ENCODE measurements at places on chromosomes 4 and X. TPM values are rescaled to one million over a fixed set of nuclear protein-coding genes. Genes with fewer than 3 reads are reported as not detected.

DNA sequence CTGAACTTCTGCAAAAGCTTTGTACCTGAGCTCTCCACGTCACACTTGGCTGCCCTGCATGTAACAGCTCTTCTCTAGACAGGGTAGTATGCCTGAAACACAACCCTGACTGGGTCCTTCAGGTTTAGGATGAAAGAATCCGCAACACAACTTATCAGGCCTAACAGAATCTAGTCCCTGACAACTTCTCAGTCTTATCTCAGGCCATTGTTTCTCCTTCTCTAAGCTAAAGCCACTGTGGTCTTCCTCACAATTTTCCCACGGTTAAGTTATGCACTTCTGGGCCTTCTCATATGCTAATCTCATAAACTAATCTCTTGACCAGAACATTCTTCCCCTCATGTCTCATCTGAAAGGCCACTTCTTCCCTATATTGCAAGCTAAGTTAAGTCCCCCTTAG is 10.8 kb upstream of the TMPRSS11B start:
- no peak overlapping the region for H3K27ac ChIP-seq
- no peak overlapping the region for H3K4me3 ChIP-seq
- H3K27me3 ChIP-seq = no peaks in the 10 kb centered on the region
- no peak for DNase-seq
- no peaks in the 10 kb centered on the region for H3K4me1 ChIP-seq

DNA sequence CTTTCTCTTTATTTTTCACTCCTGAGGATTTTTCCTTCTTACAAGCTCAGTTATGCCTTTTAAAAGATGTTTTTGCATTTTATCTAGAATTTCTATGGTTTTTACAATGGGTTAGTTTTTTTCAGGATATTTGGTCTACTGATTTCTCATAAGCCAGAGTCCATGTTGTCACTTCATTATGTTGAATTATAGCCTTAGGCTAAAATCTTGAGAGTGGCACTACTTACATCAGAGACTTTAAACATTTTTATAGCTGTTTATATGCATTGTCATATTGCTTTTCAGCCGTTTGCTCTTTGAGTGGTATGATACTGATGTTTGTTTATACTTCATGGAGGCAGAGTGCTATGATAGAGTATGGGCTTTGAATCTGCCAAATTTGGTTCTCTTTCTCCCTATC is 36.4 kb downstream of the CXorf58 start:
- H3K36me3 ChIP-seq = no peaks in the 10 kb centered on the region
- H3K27me3 ChIP-seq = no peaks in the 10 kb centered on the region
- no peak overlapping the region for H3K4me3 ChIP-seq
- no peak for DNase-seq
- no peaks in the 10 kb centered on the region for H3K4me1 ChIP-seq

DNA sequence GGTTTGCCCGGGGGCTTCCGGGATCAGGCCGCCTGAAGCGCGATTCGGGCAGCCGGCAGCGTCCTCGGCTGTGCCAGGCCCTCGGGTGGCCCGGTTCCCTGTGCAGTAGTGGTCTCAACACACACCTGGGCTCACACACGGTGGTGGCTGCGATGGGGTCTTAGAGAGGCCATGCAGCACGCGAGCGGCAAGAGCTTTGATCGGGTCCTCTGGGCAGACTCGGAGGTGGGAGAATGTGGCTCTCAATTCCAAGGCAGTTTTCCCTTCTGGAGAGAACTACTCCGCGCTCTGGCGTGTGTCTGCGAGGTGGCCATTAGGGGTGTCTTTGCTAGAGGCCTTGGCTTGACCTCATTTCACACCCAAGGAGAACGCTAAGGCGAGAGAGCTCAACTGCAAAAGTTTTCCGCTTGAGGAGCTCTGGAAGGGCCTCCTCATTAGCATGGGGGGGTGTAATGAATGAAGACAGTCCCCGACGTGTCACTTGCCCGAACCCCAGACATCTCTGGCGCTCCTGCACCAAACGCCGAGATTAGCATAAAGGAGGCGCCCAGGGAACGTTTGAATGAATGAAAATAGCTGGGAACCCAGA is 771 bp upstream of the RBPJ start:
- H3K4me3 ChIP-seq = peak overlapping the region; percentile 83
- H3K27me3 ChIP-seq = no peaks in the 10 kb centered on the region
- peak; percentile 9 for DNase-seq

DNA sequence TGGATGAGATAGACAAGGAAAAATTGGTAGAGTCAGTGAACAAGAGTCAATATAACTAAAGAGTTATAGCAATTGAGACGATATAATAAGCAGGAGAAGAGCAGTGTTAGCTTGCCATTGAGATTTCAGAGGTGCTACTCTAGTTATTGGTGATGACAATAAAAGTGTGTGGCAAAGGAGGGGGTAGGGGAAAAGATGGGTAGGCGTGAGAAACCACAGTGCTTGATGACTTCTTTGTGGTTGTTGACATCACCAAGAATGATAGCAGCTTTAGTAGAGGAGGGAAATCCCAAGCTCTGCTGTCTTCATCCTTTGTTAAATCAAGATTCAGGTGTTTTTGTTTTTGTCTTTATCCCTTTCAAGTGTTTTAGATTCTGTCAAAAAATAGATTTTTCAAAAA is 179.9 kb upstream of the PPP3CA start:
- no peak overlapping the region for H3K27ac ChIP-seq
- no peak overlapping the region for H3K4me3 ChIP-seq
- DNase-seq = no peak
- H3K36me3 ChIP-seq = no peaks in the 10 kb centered on the region
- H3K4me1 ChIP-seq = no peaks in the 10 kb centered on the region
- H3K27me3 ChIP-seq = no peaks in the 10 kb centered on the region

DNA sequence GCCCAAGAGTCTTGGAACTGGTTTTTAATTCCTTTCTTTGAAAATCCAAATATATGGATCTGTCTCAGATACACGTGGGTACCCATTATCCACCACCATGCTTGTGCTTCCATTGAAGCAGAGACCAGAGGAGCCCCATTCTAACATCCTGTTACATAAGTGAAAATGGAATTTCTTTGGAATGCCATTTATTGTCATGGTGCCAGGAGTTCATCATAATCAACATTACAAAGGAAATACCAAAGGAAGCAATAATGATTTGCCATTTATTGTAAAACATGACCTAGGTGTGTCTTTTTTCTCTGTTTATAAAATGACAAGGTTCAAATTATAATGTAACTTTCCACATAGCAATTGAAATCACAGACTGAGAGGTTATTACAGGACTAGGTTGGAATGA is 61.7 kb downstream of the PALLD start:
- H3K27ac ChIP-seq = peak overlapping the region; percentile 26
- H3K27me3 ChIP-seq = no peaks in the 10 kb centered on the region
- no peaks in the 10 kb centered on the region for H3K36me3 ChIP-seq

GRCh38 chr4:88320780-88321373 is 36.5 kb upstream of the PPM1K start:
- DNase-seq = no peak
- no peaks in the 10 kb centered on the region for H3K36me3 ChIP-seq
- H3K4me3 ChIP-seq = no peak overlapping the region
- H3K27me3 ChIP-seq = no peaks in the 10 kb centered on the region
- no peaks in the 10 kb centered on the region for H3K4me1 ChIP-seq

DNA sequence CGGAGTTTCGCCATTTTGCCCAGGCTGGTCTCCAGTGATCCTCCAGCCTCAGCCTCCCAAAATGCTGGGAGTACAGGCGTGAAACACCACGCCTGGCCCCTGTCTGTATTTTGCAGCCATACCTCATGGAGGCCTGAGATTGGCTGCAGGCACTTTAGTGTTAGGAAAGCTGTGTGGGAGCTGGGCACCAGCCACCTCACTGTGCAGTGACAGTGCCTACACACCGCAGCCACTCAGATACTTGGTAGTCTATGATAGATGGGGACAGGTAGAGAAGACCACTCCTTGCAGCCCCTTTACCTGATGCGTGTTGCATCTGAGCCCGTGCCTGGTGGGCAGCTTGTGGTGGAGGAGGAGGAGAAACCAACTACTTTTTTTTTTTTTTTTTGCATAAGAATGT is 16.3 kb downstream of the SMS start:
- no peak for DNase-seq
- no peaks in the 10 kb centered on the region for H3K36me3 ChIP-seq
- H3K4me1 ChIP-seq = peaks cover 6% of the 10 kb centered on the region
- H3K27ac ChIP-seq = no peak overlapping the region
- no peaks in the 10 kb centered on the region for H3K27me3 ChIP-seq
- H3K4me3 ChIP-seq = no peak overlapping the region

DNA sequence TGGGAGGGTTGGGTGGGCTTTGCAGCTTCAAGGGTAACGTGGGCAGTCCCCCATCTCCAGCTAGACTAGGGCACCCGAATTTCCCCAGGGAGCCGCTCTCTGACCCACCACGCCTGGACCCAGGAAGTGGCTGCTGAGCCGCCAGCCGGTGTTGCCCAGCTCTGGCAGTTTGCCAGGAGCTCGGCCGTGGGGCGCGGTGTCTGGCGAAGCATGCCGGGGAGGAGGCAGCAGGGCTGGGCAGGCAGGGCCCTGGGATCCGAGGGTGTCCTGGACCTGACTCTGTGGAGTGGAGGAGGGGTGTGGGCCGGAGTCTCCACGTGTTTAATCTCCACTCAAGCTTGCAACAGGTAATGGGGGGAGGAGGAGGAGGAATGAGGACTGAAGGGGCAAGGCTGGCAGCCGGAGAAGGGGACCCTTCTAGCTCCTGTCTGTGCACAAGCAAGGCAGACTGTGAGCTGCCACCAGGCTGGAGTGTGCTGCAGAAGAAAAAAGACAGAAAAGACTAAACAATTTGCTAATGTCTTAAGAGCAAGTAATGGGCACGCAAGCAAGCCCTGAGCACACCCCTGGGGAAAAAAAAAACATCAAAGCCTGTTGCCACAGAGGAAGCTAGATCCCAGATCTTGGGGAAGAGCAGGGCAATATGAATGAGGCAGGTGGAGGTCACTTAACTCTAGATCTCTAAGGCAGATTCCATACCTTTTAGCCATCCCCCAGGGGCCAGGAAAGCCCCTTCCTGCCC is 2.4 kb downstream of the LONRF3 start:
- H3K36me3 ChIP-seq = no peaks in the 10 kb centered on the region
- peaks cover 20% of the 10 kb centered on the region for H3K4me1 ChIP-seq
- H3K4me3 ChIP-seq = peak overlapping the region; percentile 51
- DNase-seq = peak; percentile 66

Gene SMR3B
- not detected for polyA plus RNA-seq

Gene FATE1
- 0.09 TPM for polyA plus RNA-seq

Gene KIAA1210
- 0.03 TPM for polyA plus RNA-seq

Gene USP26
- polyA plus RNA-seq = not detected

Gene USP17L20
- polyA plus RNA-seq = not detected

Gene CENPVL3
- 0.76 TPM for polyA plus RNA-seq

Gene GAGE12H
- not detected for polyA plus RNA-seq

Gene CT45A1
- polyA plus RNA-seq = not detected

Gene XKRX
- polyA plus RNA-seq = 8.8 TPM
